ENCODE measurements at places on chromosomes 5 and 9.

DNA sequence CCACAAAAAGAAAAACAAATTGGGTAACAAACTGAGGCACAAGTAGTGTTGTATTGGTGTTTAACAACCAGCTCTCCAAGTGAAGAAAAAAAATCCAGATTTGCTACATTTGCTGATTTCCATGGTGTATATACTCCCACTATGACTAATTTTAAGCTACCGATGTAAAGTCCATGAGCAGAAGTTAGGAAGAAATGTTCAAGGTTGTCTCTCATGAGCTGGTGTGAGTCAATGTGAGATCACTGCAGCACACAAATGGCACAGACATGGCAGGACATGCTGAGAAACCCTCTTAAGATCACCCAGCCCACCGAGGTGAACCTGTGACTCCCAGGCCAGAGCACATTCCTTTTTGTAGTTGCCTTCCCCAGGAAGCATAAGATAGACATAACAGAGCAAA lies 36.2 kb downstream of the SLC44A1 start:
- no peaks in the 10 kb centered on the region for H3K36me3 ChIP-seq
- no peak overlapping the region for H3K4me3 ChIP-seq
- H3K27me3 ChIP-seq = no peaks in the 10 kb centered on the region
- H3K4me1 ChIP-seq = peaks cover 12% of the 10 kb centered on the region
- DNase-seq = no peak

DNA sequence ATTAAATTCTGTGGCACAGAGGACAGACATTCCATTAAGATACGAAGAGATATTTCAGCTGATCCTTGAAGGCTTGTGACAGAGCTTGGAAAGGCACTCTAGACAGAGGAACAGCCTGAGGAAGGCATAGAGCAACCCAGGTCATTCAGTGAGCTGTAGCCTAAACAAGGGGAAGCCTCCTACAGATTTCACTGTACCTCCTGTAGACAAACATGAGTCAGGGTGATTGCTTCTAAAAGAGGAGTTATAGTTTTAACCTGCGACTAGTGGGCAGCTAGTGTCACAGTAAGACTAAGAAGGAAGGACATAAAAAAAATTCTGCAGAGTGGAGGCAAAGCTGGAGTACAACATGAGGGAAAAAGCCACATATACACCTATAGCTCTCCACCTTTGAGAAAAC lies 43.5 kb upstream of the ANKDD1B start:
- no peak overlapping the region for H3K4me3 ChIP-seq
- H3K27me3 ChIP-seq = no peaks in the 10 kb centered on the region
- DNase-seq = no peak
- H3K27ac ChIP-seq = peak overlapping the region; percentile 0

DNA sequence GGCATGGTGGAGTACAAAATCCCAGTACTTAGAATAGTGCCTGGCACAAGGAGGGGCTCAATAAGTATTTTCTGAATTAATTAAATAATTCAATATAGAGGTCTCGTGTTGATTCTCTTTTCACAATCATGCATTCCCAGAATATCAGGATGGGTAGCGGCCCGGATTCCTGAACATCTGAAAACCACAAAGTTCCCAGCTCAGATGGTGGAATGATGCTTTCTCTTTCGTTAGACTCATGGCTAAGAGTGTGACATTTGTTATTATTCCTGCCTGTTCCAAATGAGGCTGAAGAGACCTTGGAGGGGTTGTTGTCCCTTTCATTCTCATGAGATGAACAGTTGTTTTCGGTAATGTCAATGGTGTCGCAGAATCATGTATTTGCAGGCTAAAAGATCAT lies 95.4 kb upstream of the LIFR start:
- no peak overlapping the region for H3K27ac ChIP-seq
- DNase-seq = no peak
- H3K4me3 ChIP-seq = no peak overlapping the region
- peaks cover 41% of the 10 kb centered on the region for H3K27me3 ChIP-seq
- H3K36me3 ChIP-seq = no peaks in the 10 kb centered on the region

- DNase-seq = no peak
- H3K36me3 ChIP-seq = no peaks in the 10 kb centered on the region
- no peak overlapping the region for H3K4me3 ChIP-seq
- H3K27me3 ChIP-seq = peaks cover 27% of the 10 kb centered on the region
- H3K4me1 ChIP-seq = no peaks in the 10 kb centered on the region
- no peak overlapping the region for H3K27ac ChIP-seq
These were observed 18.0 kb upstream of the CDC23 start for GRCh38 chr5:138230981-138231589.

DNA sequence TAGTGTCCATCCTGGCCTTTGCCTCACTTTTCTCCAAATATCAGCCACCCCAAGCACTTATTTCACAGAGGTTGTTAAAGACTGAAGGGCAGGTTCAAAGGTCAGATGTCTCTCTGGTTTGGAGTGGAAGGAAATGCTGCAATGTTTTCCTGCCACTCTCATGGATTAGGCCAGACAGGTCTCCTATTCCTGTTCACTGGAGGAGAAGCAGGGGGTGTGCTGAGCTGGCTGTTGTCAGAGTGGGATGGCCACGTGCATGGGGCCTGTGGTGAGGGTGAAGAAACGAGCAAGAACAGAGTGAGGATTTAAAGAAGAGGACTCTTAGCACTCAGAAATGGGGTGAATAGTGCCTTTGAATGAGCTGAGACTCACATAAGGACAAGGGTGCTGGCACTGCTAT lies 6.7 kb downstream of the TMEM8B start:
- no peaks in the 10 kb centered on the region for H3K36me3 ChIP-seq
- H3K27me3 ChIP-seq = no peaks in the 10 kb centered on the region
- H3K27ac ChIP-seq = no peak overlapping the region
- no peak overlapping the region for H3K4me3 ChIP-seq

DNA sequence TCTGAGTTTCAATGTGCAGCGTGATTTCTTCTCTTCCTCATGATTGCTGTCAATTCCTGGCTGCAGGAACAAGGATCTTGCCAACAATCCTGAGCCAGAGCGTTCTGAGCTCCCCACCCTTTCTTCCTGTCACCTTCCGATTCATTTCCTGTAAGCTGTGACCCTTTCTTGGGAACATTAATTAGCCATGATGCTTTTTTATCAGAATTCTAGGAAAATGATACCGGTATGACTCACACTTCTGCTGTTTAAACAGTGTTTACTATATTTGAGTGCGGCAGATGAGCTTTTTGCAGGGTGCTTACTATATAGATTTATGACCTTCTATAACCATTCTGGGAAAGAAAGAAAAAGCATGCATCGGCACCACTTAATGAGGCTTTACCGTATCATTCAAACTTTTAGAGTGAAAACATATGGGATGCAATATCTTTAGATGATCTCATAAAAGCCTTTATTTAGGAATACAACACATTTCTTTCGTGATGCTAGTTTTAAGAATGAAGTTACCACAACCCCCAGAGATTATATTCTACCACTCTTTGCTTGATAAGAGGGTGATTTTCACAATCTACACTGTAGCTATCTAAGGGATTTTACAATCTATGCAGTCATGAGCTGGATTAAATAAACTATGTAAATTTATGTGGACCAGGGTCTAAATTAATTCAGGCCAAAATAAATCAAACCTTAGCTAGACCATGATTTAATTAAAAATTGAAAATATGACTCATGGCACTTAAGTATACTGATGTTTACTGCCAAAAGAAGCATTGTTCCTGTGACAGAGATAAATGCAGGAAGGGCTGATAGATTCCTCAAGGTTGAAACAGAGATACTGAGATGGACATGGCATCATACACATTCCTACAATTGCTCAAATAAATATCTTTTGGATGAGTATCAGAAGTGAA lies 38.0 kb upstream of the OSMR start:
- no peaks in the 10 kb centered on the region for H3K4me1 ChIP-seq
- no peak overlapping the region for H3K27ac ChIP-seq
- no peaks in the 10 kb centered on the region for H3K36me3 ChIP-seq
- no peak overlapping the region for H3K4me3 ChIP-seq

GRCh38 chr9:132990781-132991180 lies 12.3 kb downstream of the GFI1B start:
- no peak overlapping the region for H3K27ac ChIP-seq
- H3K4me3 ChIP-seq = no peak overlapping the region
- peaks cover 12% of the 10 kb centered on the region for H3K4me1 ChIP-seq
- no peak for DNase-seq
- peaks cover 3% of the 10 kb centered on the region for H3K36me3 ChIP-seq

DNA sequence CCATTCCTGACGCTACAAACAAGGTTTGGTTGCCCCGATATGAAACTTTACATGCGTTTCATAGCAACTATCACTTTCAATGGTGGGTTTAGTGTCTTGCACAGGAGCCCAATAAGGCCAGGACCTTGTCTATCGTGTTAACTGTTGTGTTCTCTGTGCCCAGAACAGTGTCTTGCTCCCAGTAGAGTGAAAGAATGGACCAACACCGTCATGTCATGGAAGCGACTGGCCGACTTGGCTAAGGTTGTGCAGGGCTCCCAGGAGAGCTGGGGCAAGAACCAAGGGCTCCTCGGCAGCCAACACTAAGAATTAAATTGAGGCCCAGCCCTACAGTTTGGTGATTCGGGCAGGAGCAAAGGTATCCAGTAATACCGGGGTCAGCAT lies 498 bp upstream of the ARHGEF37 start:
- H3K27me3 ChIP-seq = peaks cover 23% of the 10 kb centered on the region
- H3K36me3 ChIP-seq = no peaks in the 10 kb centered on the region
- H3K4me1 ChIP-seq = no peaks in the 10 kb centered on the region
- peak overlapping the region; percentile 70 for H3K4me3 ChIP-seq
- H3K27ac ChIP-seq = no peak overlapping the region

DNA sequence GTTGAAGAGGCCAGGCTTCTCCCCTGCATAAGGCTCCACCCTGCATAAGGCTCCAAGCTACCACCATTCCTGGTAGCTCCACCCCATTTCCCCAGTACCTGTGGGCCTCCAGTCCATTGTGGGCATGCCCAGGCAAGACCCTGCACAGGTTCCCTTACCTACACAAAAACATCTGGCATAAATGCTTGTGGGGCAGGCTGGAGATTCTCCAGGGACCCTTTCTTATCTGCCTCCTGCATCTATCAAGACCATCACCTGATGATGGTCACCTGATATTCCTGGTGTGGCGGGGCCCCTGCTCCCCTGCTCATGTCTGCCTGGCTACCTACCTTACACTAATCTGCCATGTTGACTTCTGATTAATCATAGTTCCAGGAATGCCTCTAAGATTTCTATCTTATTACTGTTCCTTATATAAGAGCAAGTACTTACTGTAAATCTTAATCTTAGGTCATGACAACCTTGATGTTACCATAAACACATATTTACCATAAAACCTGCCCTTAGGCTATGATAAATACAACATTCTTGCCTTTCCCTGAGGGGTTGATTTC lies 41.0 kb downstream of the FGD3 start:
- no peak for DNase-seq
- H3K27me3 ChIP-seq = no peaks in the 10 kb centered on the region
- H3K36me3 ChIP-seq = peaks cover 34% of the 10 kb centered on the region
- H3K4me1 ChIP-seq = peaks cover 87% of the 10 kb centered on the region
- peak overlapping the region; percentile 49 for H3K27ac ChIP-seq

DNA sequence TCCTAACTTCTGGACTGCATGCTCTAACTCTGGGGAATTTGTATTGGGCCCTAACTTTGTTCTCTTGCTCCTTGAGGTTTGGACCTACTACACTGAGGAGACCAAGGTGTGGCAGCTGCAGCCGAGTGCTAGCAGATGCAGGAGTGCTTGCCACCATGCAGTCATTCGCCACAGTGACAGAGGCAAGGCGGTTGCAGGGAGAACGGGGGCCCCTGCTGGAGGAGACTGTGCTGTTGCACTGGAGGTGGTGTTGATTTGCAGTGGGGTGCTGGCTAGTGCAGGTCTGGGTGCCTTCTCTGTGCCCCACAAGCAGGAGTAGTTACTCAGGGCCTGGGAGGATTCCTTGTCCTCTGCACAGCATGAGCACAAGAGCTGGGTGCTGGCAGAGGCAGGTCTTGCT lies 22.4 kb upstream of the DIRAS2 start:
- H3K36me3 ChIP-seq = peaks cover 2% of the 10 kb centered on the region
- H3K4me1 ChIP-seq = no peaks in the 10 kb centered on the region
- H3K27me3 ChIP-seq = peaks cover 80% of the 10 kb centered on the region
- H3K27ac ChIP-seq = no peak overlapping the region

DNA sequence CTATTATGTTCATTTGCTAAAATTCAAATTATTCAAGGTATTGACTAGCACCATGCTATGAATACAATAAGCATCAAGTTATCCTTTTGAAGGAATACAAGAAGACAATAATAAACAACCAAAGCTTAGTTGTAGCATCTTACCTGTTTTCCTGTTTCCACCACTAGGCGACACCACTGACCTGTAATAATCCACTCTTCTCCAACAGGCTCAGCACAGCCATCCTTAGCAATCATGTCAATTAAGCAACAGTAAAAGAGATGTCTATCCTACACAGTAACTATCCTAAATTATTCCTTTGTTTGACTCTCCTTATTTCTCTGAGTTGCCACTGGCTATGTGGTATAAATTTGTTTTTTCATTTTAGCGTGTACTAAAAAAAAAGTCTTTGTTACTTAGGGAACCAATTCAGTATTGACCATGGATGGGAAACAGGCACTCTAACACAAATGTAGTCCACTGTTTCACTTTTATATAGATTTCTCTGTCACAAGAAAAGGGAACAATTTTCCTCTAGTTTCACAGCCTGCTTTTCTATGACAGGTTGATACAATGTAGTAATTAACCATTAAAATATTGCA lies 46.2 kb downstream of the PCA3 start:
- H3K27me3 ChIP-seq = peaks cover 32% of the 10 kb centered on the region
- H3K4me3 ChIP-seq = no peak overlapping the region
- no peak for DNase-seq
- no peaks in the 10 kb centered on the region for H3K36me3 ChIP-seq

DNA sequence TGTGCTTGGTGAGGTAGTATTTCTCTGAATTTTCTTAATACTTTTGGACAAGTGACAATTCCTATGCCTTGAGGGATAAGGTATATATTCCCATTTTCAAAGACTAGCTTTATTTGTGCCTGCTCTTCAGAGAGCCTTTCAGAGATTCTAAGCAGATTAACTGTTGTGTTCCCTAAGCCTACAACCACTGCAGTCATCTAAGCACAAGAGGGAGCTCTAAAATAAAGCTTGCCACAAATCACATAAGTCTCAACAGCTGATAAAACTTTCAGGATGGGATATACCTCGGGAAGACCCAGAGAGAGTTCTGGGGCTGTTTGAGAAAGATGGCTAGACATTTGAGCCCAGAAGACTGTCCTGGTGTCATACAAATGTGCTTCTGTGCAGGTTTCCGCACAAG lies 157.3 kb downstream of the CYLC2 start:
- no peaks in the 10 kb centered on the region for H3K4me1 ChIP-seq
- no peak overlapping the region for H3K4me3 ChIP-seq
- no peaks in the 10 kb centered on the region for H3K27me3 ChIP-seq
- no peak for DNase-seq

Data from central memory CD8-positive, alpha-beta T cell (primary cell).